ENCODE measurements at places on chromosomes 11 and 22.

DNA sequence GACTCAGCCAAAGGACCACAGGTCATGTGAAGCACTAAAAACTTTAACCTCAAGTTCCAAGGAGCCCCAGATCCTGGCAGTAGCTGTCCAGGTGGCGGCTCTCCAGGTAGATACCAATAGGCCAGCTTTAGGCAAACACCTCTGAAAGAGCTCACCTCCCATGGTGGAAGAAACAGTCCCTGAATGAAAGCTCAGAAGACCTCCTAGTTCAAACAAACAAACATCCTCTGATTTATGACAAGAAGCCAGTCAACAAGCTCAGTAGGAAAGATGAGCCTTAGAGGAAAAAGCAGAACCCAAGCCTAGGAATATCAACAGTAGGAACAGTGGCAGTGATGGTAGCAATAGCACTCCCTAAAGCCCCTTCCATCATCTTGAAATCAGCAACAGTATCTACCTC, 17.2 kb downstream of the ABTB2 start:
- no peak for DNase-seq

- no peak for DNase-seq
Measured at GRCh38 chr11:20754933-20755332, 85.5 kb downstream of the NELL1 start.

DNA sequence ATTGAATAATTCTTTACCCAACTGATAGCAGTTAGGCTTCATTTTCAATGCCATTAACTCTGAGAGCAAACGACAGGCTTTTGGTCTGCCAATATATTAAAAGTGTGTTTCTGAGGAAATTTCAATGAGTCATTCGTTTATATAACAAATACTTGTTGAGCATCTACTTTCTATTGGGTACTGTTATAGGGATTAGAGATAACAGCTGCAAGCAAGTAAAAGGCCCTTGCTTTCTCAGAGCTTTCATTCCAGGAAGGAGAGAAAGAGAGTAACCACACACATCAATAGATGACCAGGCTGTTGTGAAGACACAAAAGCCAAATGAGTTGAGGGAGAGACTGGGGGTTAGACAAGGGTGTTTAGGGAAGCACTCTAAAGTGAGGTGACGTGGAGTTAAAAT, 35.7 kb downstream of the CD44 start:
- no peak for DNase-seq

- DNase-seq = no peak
Measured at GRCh38 chr22:23580576-23581259, 628 bp upstream of the IGLL1 start.

GRCh38 chr11:68338051-68338780, 25.8 kb downstream of the LRP5 start:
- no peak for DNase-seq

DNA sequence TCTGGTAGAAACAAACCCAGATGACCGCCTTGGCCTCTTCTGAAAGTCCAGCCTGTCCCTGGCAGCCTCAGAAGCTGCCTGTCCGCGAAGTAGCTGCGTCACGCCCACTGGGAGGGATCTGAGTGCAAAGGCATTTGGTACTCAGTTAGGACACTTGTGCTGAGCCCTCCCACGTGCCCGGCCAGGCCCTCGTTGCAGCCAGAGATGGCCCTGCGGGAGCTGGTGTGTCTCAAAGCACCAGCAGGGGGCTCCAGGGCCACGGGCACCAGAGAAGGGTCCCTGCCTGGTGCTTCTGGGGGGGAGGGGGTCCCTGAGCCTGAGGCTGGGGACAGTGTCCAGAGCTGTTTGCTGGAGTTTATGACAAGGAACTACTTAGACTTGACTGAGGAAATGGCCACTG, 5.8 kb downstream of the SELENOO start:
- no peak for DNase-seq

DNA sequence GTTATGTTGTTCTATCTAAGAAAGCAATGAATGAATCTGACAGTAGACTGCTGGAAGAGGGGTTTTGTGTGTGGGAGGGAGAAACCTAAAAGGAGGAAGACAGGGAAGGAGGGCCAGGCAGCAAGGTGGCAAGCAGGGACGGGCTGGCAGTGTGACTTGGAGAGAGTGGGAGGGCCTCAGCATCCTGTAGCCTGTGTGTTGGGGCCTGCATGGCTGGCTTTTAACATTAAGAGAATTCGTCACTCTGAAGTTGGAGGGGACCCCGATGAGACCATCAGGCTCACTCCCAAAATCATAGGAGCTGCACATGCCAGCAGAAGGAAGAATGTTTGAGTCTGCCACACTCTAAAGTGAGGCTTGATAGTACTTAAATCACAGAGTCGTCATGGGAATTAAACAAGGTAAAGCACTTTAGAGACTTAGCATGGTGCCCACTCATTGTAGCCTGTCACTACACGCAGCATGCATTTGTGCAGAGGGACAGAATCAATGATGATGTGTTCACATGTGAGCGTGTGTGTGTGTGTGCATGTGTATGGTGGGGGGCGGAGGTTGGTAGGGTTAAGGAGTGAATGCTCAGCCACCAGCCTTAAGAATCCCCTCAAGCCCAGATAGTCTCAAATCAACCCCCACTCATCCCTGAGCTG, 199.5 kb downstream of the TENM4 start:
- DNase-seq = no peak

DNA sequence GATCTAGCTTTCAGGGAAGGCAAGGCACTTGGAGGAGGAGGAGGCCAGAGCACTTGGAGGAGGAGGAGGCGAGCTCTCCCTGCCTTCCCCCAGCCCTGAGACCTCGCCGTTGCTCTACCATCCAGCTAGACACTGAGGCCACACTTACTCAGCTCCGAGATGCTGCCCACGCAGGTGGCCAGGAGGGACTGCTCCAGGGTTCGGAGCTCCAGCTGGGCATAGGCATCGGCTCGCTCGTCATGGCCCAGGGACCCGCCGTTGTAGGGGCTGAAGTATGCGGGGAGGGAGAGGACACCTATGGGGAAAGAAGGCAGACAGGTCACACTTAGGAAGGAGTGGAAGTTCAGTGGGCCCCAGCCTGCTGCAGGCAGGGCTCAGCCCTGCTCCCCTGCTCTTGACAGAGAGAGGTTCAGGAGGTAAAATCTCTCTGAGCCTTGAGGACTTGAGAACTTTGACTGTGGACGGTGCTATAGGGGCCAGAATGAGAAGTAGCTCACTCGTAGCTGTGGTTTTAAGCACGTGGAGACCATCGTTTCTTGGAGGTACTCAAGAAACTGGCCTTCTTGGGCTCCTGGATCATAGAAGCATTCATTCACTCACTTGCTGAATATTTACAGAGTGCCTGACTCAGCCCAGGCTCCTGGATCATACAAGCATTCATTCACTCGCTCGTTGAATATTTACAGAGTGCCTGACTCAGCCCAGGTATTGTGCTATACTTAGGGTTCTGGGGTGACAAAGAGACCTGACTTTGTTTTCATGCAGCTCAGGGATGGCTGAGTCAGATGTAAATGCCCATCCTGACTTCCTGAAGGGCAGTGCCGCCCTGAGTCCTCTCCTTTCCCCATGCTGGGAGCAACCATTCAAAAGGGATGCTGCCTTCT, 99.2 kb downstream of the NAT10 start:
- DNase-seq = no peak

DNA sequence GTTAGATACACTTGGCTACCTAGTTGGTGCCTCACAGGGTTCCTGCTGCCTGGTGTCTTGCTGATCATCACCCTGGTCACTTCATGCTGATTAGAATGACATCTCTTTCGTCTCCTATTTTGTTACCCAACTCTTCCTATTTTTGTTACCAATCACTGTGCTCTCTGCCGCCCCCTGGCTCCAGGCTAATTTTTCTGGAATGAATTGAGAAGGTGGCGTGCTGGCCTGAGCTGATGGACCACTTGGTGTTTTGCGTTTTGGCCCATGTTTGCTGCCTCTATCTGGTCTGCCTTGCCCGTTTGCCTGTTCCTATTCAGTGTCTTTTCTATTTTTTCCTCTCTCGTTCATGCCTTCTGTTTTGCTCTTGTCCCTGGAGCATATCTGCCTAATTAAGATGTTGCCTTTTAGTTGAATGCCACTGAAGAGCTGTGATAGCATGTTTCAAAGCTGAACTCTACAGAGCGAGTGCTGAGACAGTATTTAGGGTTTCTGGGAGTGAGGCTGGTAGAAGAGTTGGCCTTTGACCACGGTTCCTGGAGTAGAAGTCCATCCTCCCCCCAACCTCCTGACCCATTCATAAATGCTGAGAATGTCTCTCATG, 5.9 kb upstream of the ATF4 start:
- DNase-seq = no peak

DNA sequence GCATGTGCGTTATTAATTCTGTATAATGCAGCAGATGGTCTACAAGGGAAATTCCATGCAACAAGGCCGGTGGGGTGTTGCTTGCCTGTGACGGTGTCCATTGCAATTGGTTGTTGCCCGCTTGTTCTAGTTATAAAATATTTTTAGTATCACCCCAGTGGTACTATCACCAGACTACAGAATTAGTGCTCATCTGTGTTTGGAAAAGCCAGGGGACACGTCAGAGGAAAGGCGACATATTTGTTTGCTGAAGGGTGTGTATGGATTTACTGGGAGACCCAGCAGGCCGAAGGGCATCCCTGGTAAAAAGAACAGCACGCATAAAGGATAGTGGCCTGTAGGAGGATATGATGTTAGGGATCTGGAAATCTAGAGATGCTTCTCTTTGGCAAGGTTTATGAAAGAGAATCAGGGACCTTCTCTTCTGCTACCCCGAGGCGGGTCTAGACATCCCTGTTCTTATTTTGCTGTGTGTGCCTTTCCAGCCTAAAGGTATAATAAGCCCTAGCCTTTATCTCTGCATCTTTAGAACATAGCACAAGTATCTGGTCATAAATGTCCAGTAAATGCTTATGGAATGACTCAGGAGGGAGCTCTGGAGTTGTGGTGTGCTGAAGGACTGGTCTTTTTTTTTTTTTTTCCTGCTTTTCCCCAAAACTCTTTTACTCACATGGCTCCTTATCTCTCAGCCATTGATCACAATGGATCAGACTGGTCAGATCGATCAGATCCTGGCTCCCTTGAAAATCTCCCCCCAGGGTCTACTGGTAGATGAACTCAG, 90.9 kb downstream of the LDLRAD3 start:
- DNase-seq = no peak

- DNase-seq = no peak
Measured at GRCh38 chr11:128582496-128583366, 4.6 kb downstream of the ETS1 start.

GRCh38 chr11:27894552-27894951, 194.3 kb upstream of the BDNF start:
- DNase-seq = no peak

GRCh38 chr11:61695917-61696316, 15.7 kb downstream of the DAGLA start:
- peak; percentile 84 for DNase-seq

GRCh38 chr11:86988351-86988881, 33.2 kb upstream of the FZD4 start:
- DNase-seq = no peak

DNA sequence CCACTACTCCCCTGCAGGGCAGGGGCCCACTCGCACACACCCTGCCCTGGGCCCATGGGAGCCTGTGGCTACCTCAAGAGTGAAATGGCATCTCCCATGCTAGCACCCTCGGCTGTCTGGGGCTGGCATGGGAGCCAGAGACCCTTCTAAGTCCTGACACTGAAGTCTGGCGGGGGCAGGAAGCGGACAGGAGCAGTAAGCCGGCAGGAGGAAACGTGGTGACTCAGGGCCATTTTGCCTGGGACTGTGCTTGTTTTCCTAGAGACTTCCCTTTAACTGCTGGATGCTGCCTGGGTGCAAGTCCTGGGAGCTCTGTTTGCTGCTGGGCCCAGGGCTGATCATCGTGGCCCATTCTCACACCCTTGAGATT, 16.8 kb downstream of the RELT start:
- no peak for DNase-seq

DNA sequence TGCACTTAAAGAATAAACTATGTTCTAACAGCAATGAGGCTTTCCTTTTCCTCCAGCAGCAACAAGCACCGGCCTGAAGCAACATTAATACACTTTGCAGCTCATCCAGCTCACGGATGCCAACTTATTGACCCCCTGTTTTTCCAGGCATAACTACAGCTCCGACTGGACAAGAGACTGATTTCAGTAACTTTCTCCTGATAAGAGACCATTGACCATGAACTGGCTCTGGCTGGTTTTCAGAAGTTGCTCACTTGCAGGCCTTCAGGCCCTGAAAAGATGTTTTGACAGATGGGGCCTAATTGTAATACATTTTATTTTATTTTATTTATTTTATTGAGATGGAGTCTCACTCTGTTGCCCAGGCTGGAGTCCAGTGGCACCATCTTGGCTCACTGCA, 27.5 kb downstream of the GGT5 start:
- no peak for DNase-seq

Data from stimulated activated CD4-positive, alpha-beta T cell treated with anti-CD3 and anti-CD28 coated beads, TNF-alpha, amount 100 ng/mL, for 1 hour (primary cell).